Ovary (tissue), 10 donors: ENCODE measurements at places on chromosomes 1 and 21. TPM values are rescaled to one million over a fixed set of nuclear protein-coding genes. Genes with fewer than 3 reads are reported as not detected.
A peak's percentile ranks its signal among the peaks of the same experiment; 100 is the strongest.

GRCh38 chr1:155504207-155504606 is 58.4 kb downstream of the ASH1L start:
- DNase-seq, result no peak

DNA sequence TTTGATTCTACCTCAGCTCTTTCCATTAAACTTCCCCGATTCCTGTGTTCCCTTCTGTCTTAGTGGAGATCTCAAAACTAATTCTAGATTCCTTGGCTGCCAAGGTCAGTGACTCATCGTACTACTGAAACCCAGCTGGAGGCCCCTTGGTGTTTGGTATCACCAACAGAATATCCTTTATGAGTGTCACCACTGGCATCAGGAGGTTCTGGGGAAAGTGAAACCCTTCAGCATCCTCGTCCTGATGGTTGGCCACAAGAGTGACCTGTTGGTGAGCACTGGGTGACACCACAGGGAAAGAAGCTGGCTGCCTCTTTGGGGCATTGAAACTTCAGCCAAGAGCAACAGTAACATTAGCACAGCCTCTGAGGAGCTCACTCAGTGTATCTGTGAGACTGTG is 9.6 kb downstream of the RAB42 start:
- peak; percentile 52 for DNase-seq

GRCh38 chr1:198449727-198450433 is 90.6 kb downstream of the ATP6V1G3 start:
- no peak for DNase-seq

DNA sequence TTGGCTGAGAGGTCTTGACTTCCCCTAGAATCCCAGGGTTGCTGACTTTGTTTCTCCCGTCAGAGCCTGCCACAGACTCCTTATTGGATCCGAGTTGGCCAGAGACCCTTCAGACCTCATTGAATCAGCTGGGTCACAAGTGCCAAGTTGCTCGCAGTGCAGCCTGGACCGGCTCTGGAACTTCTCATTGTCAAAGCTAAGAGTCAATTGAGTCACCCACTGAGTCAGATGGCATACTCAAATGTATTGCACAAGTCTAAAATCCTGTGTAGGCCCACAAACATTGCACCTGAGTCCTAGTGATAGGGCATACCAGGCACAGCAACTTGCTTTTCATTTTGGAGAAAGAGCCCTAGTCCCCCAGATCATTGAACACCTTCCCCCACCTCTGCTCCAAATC is 20.4 kb upstream of the SCAF4 start:
- DNase-seq, result no peak

Gene DLGAP3
- total RNA-seq, result 0.18 TPM

DNA sequence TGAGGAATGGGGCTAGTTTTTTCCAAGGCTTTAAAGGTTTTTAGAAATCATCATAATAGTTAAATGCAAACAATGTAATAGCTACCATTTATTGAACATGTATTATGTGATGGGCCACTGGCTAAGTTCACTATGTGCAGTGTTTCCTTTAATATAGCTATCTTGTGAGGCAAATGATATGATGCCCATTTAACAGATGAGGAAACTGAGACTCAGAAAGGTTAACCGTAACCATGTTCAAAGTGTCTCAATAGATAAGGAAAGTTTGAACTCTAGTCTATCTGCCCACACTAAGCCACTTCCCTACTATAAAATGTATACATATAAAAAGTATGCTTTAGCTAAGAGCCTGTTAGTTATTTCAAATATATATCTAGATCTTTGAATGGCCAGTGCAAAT is 64.8 kb downstream of the GNG12 start:
- DNase-seq, result no peak

DNA sequence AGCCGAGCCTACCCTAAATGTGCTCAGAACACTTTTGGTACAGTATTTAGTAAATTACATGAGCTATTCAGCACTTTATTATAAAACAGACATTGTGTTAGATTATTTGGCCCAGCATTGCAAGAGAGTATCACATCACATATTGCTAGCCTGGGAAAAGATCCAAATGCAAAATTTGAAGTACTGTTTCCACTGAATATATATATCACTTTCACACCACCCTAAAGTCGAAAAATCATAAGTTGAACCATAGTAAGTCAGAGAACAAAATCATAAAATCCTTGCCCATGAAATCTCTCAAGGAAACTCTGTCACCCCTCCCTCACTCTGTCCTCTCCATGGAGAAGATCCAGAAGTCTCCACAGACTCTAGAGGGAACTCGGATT is 33.1 kb downstream of the RGS8 start:
- DNase-seq, result no peak

GRCh38 chr21:41823166-41823565 is 56.0 kb downstream of the PRDM15 start:
- no peak for DNase-seq

DNA sequence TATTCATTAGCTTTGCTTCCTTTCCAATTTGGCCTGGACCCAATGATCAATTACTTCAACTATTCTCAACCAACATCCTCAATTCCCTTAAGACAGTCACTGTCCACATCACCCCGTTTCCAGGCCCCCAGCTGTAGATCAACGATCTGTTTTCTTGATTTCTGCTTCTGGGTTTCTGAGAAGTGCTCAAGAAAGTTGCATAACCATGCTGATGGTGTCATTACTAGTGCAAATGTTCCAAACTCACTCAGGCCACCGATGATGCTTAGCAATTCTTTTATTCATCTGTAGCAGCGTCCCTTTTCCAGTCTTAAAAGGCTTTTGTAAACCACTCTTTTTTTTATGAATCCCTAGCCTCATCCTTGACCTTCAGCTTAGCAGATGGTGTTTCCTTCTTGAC is 155.8 kb upstream of the PTGFR start:
- no peak for DNase-seq

- DNase-seq, result no peak
Observed at GRCh38 chr21:19245188-19245580, 841.6 kb upstream of the TMPRSS15 start.

GRCh38 chr1:31390071-31390470 is 17.2 kb upstream of the FABP3 start:
- DNase-seq, result no peak

- DNase-seq, result no peak
Observed at GRCh38 chr1:4573526-4573925, 80.9 kb upstream of the AJAP1 start.

- DNase-seq, result no peak
Observed at GRCh38 chr21:25983745-25984144, 186.8 kb downstream of the APP start.

Gene MAB21L3
- total RNA-seq, result not detected

GRCh38 chr1:9890224-9890731 is 19.8 kb downstream of the CTNNBIP1 start:
- DNase-seq, result peak; percentile 87

Gene TMEM54
- total RNA-seq, result 13.5 TPM

Gene HTR1D
- total RNA-seq, result 0.80 TPM

DNA sequence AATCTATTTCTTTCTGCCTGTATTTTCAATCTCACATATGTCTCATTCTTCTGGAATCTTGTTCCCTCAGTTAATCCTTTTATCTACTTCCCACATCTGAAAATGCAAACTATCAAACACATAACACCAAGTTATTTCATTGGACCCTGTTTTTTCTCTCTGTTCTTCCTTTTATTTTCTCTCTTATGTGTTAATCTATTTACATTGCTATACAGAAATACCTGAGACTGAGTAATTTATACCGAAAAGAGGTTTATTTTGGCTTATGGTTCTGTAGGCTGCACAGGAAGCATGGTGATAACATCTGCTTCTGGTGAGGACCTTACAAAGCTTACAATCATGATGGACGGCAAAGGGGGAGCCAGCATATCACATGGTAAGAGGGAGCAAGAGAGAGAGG is 247.6 kb downstream of the TGFB2 start:
- DNase-seq, result no peak

GRCh38 chr1:156667968-156668709 is 9.1 kb downstream of the NES start:
- DNase-seq, result no peak

DNA sequence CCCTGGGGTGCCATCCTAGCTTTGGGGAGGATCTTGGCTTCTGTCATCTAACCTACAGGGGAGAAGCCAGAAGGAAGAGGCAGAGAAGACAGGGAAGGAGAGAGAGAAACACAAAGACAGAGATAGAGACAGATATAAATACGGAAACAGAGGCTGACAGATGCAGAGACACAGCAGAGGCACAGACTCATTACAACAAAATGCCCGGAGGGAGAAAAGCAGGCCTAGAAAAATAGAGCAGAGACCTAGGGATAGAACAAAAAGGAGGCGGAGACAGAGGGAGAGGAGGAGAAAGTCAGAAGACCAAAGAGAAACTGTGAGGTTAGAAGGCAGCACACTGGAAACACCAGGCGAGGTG is 1.9 kb downstream of the PEAR1 start:
- no peak for DNase-seq

Gene ELAPOR1
- total RNA-seq, result 1.7 TPM

DNA sequence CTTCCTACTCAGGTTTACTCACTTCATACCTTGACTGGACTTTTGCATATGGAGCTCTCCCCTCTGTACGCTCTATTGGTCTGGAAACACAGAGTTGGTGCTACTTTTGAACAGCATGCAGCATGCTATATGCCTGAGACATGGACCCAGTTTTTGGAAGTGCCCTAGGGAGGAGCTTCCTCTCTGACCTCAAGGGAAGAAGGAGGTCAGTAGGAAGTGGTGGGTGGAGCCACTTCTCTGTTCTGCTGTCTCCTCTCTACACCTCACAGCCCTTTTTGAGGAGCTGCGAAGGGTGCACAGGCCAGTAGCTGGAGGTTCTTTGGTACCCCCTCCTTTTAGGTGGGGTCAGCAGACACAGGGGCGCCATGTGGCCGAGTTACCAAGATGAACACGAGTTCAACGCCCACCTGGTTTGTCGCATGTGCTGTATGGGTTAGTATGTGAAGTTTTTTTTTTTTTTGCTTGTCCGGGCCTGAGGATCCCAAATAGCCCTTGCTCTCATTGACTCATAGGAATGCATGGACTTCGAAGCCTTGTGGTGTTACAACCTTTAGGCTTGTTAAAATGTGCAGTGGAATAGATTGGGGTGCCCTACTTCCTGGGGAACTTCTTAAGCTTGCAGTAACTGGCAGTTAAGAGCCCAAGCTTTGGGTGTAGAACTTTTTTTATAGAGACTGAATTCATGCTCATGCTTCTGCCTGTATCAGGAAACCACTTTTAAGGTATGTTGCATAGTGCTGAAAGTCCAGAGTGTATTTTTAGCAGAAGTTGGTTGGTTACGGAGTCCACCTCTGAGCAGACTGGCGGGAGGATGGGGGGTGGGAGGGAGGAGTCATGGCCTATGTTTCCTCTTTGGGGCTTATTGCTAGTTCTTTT is 10.7 kb downstream of the MACF1 start:
- no peak for DNase-seq

Gene ANGPTL7
- not detected for total RNA-seq

GRCh38 chr21:15422783-15423182 is 307.0 kb upstream of the USP25 start:
- DNase-seq, result no peak

Gene TNFRSF18
- 0.41 TPM for total RNA-seq

Gene HNRNPU
- 408 TPM for total RNA-seq

Gene FAM72C
- not detected for total RNA-seq

- peak; percentile 23 for DNase-seq
Observed at GRCh38 chr1:184973272-184974055, 844 bp downstream of the NIBAN1 start.

DNA sequence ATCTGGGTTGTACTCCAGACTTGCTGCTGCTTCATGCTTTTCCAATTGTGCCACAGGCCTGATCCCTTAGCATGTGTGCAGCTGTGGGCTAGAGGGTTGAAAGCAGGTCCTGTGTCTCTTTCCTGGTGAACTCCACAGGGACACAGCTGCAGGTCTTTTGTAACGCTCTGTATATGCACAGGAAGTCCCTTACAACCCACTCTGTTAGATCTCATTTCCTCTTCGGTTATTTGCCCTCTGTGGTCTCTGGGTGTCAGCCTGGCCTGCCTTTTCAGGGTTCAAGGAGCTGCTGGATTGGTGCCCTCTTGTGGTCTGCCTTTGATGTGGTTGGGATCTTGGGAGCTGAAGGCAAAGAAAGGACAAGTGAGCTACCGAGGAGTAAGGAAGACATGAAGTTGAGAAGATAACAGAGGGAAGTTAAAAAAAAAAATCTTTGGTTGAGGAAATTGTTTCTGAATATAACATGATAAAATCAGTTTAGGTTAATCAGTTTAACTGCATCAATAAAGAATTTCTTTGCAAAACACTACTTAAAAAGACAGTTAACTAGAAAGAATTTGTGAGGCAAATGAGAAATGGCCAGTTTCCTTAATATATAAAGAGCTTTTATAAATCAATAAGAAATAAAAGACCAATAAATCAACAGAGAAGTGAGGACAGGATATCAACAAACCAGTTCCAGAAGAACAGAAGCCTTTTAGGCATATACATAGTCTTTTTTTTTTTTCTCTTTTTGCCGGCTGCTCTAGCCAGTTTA is 44.1 kb downstream of the UCK2 start:
- no peak for DNase-seq

Gene CAMK2N1
- total RNA-seq, result 11.3 TPM

GRCh38 chr1:18072066-18072465 is 35.5 kb upstream of the IGSF21 start:
- DNase-seq, result no peak

DNA sequence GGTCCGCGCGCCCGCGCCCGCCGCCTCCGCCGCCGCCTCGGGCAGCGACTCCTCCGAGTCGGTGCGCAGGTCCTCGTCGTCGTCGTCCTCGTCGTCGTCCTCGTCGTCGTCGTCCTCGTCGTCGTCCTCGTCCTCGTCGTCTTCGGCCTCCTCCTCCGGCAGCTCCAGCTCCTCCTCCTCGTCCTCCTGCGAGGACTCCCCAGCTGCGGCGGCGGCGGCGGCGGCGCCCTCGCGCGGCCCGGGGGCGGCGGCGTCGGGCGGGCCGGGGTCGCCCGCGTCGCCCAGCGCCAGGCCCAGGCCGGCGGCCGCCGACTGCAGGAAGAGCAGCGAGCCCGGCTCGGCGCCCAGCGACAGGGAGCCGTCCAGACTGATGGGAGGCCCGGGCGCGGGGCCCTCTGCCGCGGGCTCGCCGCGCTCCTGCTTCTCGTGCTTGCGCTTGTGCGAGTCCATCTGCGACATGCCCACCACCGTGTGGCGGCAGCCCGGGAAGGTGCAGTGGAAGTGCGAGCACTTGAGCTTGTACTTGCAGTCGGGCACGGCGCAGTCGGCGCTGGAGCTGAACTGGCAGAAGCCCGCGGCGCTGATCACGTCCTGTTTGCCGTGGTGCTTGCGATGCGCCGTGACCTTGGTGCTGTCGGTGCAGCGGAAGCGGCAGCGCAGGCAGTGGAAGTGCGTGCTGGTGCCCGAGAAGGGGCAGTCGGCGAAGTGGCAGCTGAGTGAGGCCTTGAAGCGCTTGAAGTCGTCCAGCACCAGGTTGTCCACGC is 157.3 kb downstream of the CASZ1 start:
- no peak for DNase-seq

DNA sequence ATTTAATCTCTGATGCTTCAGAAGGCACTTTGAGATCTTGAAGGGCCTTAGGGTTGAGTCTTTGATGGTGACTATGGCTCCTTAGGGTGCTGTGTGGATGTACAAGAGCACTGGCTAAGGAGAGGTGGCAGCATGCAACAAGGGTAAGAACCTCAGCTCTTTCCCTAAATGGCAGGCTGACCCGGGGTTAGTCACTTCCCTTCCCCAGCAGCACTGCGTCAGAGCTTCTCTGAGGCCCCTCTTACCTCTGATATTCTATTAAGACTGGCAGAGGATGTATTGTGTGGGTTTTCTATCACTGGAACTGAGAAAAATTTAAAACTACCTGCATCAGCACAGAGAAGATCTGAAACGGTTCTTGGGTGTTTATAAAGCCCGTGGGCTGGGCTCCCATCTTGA is 11.8 kb downstream of the C1orf116 start:
- DNase-seq, result no peak

- DNase-seq, result peak; percentile 64
Observed at GRCh38 chr1:29282924-29283803, 46.8 kb downstream of the PTPRU start.
